ENCODE measurements at places on chromosomes 4 and X. TPM values are rescaled to one million over a fixed set of nuclear protein-coding genes. Genes with fewer than 3 reads are reported as not detected.

DNA sequence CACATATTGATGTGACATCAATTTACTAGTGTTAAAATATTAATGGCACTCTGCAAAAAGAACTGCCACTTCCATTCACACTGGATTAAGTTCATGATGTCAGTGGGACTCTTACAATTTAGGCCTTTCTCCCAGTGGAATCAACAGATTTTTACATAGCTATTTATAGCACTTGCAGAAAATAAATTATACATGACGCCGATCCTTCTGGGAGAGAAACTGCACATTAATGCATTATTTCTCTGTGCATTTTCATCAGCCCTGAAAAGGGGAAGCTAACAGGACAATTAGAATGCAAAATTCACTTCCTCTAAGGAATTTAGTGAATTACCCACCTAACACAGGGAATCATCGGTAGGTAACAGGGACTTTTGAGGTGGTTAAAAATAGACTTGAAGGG lies 15.7 kb downstream of the LGI2 start:
- DNase-seq = no peak

FAM120C gene
- 12.1 TPM for total RNA-seq

GRCh38 chrX:17669891-17670290 lies 67.4 kb upstream of the SCML1 start:
- DNase-seq = no peak

DNA sequence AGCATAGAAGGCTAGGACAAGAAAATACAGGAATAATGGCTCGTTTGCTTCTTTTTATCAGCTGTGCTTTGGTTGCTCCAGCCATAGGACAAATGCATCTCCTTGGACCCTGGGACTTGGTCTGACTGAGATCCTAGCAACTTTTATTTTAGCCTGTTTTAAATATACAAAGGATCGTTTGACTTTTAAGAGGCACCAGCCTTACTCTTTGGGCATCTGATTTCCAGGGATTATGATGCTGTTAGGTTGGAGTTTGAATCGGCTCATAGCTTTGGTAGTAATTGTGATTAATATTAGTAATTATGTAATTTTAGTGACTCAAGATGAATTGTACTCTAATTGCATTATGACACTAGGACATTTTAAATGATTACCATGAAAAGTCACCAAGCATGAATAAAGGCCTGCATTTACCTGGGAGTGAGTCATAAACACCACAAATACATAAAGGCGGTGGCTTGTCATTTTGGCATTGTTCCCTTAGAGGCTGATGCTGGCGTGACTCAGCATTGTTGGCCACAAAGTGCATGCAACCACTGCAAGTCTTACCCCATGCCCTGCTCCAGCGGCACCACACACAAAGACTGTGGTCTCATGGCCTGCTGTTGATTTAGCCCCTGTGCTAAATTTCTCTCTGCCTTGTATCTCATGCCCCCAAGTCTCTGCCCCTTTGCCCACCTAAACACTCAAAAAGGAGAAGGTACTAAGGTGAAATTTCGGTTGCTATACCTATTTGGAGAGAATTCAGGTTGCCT lies 12.4 kb downstream of the GPAT3 start:
- peak; percentile 92 for DNase-seq

SHISA3 gene
- total RNA-seq = 0.31 TPM

- DNase-seq = no peak
These were observed 3.6 kb downstream of the ATP2B3 start for GRCh38 chrX:153521034-153521433.

DNA sequence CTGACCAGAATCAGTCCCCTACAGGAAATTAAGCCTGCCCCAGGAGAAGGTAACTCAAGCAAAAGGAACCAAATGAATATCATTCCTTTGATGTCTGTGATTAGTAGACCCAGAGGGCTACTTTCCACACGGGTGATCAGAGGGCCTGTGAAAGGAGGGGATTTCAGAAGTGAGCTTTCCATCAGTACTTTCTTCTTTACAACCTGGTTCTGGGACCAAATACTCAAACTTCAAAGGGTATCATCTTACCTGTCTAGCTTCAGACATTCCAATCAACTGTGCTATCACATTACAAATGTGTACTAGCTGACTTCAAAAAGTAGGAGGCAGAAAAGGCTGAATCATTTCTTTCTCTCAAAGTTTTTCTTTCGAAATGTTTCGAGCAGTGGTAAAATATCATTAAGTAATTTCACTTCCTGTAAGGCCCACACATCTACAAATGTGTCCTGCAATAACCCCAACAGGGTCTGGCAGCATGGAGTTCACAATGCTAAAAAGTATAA lies 23.9 kb downstream of the ACSL4 start:
- no peak for DNase-seq

DNA sequence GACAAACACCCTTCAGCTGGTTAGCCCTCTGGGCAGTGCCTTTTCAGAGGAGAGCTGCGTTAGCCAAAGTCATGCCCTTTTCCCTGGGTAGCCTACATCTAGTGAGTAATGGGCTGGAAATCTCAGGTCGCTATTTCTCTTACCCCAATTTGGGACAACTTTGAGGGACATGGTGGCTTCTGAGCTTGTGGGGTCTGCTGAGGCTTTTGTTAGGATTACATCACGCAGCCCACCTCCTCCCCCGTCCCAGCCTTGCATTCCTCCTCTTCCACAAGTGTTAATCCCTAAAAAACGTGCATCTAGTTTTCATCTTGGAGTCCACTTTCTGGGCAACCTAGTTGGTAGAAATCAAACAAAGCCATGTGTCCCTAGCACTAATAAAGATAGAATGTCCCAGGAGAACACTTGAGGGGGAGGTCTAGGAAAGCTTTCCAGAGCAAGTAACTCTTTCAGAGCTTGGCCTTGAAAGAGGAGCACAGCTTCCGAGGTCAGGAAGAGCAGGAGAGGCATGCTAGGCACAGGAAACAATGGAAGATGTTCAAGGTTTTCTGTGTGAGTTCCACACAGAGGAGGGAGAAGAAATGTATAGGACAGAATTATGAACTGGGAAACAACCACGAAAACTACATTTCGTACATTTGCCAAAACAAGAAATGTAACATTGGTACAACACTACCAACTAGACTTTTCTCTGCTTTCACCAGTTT lies 2.8 kb downstream of the MRFAP1 start:
- no peak for DNase-seq

DNA sequence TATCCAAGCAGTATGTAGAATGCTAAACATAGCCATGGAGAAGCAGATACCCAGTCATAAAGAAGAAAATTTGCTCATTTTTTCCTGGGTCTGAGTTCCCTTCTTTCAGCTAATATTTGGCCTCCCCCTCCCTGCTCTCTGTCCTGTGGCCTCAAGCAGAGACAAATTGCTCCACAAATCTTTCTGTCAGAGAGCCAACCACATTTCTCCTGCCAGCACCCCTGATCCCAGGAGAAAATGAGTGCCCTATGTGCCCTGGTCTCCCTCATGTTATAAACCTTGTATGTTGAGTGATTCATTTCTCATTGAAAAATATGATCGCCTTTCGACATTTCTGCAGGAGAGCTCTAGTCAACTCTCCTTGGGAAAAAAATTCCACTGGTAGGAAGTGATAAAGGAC lies 82.0 kb downstream of the TMEM156 start:
- DNase-seq = no peak

DNA sequence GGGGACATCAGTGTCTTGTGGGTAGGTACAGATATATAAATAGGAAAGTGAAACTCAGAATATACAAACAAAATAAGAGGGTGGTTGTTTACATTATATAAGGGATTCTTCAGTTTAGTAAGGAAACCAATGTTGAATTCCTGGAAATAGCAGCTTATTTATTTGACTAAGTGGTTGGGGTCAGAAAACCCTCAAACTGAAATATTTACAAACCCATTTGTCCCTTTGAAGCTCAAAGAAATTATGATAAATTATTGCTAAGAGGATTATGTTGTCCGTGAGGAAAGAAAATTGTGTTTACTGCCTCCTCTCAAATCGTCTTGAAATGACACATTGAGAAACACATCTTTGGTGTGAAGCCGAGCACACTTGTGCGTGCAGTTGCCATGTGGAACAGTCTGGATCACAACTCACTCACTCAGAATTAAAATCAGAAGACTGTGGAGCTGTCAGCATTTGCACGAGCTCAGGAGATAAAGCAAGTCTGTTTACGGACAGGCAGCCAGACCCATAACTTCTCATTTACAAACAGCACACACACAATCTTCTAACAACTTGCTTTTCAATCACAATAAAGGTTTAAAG lies 46.8 kb upstream of the SETD7 start:
- DNase-seq = no peak

P2RY8 gene
- 0.38 TPM for total RNA-seq

DNA sequence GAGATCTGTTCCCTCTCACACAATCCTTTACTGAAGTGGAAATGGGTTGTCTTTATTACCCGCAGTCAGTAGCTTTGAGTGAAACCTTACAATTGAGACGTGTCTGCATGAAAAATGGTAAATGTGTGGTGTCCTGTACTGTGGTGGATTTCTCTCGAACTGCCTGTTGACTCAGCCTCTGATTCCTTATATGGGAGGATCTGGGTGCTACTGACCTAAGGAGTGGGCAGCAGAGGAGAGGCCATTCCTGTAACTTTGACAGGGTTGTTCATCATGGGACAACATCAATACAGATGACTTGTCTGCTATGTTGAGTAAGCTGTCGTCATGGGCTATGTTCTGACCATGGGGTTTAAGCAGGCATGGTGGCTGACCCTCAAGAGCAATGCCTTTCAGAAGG lies 159.6 kb upstream of the WDR1 start:
- DNase-seq = no peak

DNA sequence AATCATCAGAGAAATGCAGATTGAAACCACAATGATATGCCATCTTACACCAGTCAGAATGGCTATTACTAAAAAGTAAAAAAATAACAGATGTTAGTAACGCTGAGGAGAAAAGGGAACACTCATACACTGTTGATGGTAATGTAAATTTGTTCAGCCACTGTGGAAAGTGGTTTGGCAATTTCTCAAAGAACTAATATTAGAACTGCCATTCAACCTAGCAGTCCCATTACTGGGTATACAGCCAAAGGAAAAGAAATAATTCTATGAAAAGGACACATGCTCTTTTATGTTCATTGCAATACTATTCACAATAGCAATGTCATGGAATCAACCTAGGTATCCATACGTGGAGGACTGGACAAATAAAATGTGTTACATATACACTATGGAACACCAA lies 566.3 kb downstream of the STPG2 start:
- DNase-seq = no peak

DNA sequence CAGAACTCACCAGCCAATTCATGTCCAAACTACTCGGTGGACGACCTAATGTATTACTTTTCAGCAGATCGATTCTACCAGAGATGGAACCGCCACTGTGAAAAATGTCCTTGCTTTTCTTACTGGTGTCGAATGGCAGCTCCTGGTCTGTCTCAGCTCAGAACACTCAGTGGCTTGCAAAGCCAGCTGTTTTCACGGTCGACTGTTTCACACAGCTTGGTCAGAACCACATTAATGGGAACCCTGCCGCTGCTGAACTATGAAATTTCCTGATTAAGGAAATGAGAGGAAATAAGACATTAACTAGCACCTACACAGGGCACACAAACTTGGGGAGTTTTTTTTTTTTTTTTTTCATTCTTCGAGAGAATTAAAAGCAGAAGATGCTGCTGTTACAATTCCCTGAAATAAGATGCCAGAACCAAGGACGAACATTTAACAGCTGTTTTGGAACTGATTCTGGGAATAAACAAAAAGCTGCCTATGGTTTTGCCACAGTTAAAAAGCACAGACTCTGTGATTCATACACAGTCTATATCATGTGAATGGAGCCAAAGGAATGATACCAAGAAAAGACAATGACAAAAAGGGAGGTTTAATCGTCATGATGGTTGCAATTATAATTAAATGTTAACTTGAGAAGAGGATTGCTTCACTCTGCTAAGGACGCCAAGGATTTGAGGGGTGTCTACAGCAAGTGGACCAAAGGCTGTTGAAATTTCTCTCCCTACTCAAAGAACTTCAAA lies 31.3 kb downstream of the SUPT20HL2 start:
- DNase-seq = no peak

AKAP4 gene
- total RNA-seq = not detected

GRCh38 chr4:116638592-116638991 lies 446.8 kb downstream of the TRAM1L1 start:
- no peak for DNase-seq

DNA sequence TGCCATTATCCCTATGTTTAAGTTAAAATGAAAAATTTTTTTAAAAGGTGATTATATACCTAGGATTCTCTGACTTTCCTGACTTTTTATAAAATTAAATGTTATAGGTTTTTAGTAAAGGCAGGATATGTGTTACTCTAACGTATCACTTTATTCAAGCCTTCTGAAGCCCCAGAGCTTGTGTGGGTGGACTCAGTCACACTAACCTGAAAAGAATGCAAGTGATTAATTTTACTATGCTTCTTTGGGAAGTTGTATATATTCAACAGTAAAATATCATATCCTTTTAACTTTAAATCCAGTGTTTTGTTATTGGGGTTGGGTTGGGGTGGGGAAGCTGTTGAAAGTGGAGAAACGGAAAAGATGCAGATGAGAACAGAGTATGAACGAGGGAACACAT lies 22.8 kb downstream of the PDLIM3 start:
- DNase-seq = no peak

DNA sequence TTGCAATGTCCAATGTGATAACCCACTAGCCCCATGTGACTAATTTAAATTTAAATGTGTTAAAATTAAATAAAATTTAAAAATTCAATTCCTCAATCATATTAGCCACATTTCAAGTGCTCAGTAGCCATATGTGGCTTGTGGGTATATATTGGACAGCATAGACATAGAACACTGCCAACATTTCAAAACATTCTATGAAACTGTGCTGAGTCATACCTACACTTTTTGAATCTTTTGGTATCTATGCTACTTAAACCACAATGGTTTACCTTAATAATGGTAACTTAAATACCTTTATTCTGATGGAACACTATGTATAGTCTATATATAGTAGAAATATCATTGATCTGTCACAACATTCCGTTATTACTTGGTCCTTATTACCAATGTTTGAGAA lies 223.4 kb upstream of the ATOH1 start:
- DNase-seq = no peak

- no peak for DNase-seq
These were observed 123.9 kb downstream of the MID1 start for GRCh38 chrX:10496345-10496965.

SPANXN3 gene
- not detected for total RNA-seq

GRCh38 chrX:37998586-37999262 lies 7.6 kb upstream of the SYTL5 start:
- DNase-seq = no peak

CHRDL1 gene
- 5.5 TPM for total RNA-seq

DNA sequence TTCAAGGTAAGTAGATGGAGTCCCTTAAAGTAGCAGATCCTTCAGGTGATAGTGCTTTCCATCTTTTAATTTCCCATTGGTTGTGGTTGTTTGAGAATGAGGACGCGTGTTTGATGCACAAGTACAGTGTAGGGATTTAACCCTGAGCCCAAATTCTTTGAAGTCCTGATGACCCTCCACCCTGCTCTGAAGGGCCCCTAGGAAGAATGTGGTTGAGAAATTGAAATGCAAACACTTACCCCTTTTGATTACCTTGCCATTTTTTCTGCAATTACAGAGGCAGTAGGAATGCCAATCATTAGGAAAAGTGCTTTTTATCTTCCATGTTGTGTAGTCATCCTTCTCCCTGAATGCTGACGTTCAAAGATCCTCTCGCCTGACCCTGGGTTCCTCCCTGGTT lies 112.4 kb downstream of the ZNF518B start:
- no peak for DNase-seq

ERAS gene
- not detected for total RNA-seq
